ENCODE measurements at places on chromosomes 12 and 14. TPM values are rescaled to one million over a fixed set of nuclear protein-coding genes. Genes with fewer than 3 reads are reported as not detected.

DNA sequence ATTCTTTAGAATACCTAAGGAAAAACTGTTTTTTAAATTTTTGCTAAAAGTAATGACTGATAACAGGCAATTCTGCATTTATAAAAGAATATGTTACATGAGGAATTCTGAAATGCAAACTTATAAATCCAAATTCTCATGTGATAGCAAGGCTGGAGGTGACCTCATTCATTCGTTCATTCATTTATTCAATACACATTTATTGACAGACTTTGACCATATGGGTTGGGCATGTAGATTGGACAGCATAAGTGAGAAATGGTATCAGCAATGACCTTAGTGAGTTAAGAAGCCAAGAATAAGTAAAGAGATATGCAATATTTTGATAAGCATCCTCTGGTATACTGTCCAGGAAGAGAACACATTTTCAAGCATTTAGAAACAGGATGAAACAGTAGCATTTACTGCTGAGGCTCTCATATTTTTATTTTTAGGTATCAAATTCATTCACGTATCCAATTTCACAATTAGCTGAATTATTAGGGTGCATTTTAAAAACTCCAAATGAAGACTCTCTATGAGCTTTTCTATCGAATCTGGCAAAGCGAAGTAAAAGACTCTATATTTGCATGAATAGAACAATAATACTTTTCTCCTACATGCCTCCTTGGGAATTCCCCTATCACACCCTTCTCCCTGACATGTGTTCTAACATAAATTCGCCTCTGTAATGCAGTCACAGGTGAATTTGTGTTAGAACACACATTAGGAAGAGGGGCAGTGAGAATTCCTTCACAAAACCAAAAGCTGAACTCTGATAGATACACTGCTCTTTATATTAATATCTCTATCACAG, 49.9 kb downstream of the PEBP1 start:
- no peak for DNase-seq

- peak; percentile 36 for DNase-seq
Measured at GRCh38 chr14:77660754-77661153, 44.3 kb upstream of the SPTLC2 start.

DNA sequence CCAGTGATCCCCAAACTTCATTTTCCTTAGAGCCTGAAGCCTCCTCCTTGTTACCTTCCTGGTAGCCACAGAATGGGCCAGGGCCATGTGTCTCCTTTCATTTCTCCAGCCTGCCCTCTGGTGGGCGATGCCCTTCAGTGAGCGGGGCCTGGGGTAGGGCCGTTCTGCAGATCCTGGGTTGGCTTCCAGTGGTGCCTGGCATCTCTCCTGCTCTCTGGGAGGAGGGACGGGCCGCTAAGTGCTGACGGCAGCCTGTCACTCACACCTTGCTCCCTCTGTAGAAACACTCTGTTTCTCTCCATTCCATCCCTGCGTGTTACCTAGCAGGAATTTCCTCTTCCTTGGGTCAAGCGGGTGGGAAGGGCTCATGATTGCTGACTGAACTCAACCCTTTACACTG, 232.1 kb downstream of the CACNA1C start:
- no peak for DNase-seq

- no peak for DNase-seq
Measured at GRCh38 chr14:102140750-102141145, 1.1 kb downstream of the WDR20 start.

DNA sequence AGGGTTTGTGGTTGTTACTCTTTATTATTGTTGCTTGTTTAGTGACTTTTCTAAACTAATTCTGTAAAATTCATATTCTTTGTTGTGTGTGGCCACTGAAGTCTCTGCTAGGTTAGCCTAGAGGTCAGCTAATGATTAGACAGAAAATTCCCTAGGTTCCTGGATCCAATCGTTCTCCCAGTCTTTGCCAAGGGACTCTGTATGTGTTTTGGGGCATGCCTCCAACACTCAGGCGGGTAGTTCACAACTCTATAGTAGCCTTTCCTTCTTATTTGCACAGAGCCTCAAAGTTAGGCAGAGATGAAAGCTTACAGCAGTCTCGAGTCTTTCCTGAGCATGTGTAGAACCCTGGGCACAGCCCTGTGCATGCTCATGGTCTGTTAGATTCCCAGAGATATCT, 32.7 kb upstream of the RIN3 start:
- no peak for DNase-seq

DNA sequence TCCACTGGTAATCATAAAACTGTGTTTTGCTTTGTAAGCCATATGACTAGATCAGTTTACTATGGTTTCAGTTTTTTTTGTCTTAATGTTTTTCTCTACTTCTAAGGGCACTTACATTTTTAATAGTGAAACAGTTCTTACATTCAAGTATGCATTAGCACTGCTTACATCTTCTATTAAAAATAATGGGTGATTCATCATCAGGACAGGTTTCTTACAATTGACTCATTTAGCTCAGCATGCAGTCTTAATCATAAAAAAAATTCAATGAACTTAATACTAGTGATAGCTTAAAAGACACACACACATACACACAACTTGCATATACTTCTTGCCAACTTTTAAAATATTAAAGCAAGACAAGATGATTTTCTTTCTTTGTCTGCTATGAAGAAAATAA, 845.7 kb upstream of the USP15 start:
- no peak for DNase-seq

DNA sequence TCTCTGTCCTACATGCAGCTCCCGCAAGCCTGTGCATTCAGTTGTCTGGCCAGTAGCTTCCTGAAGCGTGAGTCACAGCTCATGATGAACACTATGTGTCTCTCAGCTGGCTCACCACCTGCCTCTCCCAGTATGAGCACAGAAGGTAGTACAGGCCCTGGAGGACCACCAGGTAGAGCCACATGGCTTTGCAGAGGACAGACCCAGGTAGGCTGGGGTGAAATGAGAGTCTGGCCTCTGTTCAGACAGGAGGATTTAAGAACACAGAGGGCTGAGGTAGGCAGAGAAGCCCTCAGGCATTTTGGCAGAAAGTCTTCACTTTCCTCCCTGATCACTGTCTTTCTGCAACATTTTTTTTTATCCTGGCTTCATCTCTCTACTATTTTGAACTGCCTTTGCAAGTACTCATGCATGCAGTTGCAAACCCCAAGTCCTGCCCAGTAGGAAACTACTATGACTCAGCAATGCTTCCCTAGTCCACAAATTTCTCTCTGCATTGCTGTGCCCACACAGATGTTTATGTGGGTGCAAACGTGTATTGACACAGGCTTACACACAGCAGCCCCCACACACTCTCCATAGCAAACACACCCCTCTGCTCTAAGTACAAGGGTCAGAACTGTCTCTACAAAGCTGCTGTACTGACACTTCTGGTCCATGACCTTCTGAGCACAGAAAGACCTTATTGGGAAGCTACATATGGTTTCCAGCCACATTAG, 7.2 kb upstream of the SDR9C7 start:
- no peak for DNase-seq

DNA sequence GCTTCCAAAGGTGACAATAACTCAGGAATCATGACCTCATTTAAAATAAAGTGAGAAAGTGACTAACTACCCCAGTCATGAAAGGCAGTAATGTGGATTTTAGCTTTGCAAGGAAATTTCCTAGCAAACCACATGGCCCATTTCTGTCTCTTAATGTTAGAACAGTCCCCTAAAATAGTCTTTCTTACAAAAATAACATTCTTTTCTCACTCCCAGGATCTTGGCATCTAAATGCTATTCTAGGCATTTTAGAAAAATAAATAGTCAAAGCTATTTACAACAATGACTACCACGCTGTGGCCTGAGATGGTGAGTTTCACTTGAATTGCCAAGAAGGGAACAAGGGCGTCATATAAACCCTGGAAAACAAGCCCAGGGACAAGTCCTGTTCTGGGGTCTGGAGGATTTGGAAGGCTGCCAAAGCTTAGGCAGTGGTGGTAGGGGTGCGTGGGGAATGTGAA, 101.2 kb upstream of the CCDC175 start:
- DNase-seq, result no peak

GRCh38 chr12:58764100-58764953, 156.0 kb downstream of the LRIG3 start:
- DNase-seq, result no peak

DNA sequence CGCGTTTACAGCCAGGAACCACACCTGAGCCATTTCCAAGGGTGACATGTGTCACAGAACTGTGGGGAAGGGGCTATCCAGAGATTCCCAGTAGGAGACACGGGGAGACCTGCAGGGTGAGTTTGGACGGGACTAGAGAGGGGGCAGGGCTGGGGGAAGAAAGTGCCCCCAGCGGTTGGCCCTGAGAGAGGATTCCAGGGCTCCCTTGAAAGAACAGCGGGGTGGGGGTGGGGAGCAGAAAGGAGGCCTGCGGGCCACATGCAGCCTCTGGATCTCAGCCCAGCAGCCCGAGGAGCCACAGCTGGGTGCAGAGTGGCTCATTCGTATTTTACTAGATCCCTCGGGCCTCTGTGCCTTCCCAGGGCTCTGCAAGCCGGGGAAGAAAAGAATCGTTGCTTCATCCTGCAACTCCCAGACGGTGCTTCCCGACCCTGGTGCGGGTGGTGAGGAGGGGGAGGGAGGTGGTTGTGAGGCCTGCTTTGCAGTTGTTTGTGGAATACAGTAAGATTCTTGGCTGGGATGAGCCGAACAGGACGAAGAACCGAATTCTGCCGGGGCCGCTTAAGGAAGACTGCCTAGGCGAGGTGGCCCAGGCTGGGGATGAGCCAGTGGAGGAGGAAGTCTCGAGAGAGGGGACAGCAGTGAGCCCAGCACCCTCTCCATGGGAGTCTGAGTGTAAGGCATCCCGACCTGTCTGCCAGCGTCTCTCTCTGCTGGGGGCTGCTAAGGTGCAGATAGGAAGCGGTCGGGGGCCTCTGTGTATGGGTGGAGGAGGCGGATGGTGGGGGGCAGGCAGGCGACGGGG, 36.1 kb upstream of the ANKRD9 start:
- DNase-seq, result no peak

DNA sequence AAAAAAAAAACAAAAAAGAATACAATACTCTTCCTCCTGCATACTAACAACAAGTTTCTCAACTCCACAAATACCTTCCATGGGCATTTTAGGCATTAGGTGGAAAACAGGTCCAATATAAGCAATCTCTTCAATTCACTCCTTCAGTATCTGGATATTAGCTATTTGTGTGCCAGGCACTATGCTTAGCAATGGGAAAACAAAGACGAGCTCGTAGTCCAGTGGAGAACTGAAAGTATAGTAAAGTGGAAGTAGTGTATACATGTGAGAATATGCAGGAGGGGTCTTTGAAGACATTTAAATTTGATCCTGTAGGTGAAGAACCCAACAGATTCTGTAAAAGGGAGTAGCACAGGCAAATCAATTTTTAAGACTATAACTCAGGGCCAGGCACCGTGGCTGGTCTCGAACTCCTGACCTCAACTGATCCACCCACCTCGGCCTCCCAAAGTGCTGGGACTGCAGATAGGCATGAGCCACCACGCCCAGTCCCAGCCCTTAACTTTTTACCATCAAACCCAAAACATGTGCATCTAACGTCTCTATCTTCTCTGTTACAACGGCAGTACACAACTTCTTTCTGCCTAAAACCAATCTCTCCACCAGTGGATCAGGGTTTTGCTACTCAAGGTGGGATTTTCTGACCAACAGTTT, 10.6 kb downstream of the HECTD1 start:
- DNase-seq, result no peak

- no peak for DNase-seq
Measured at GRCh38 chr14:23572836-23573235, 5.2 kb upstream of the AP1G2 start.

GRCh38 chr12:96401076-96401871, 1.0 kb upstream of the CDK17 start:
- DNase-seq, result peak; percentile 36

GRCh38 chr12:130524759-130525158, 187.1 kb downstream of the PIWIL1 start:
- DNase-seq, result no peak

- no peak for DNase-seq
Measured at GRCh38 chr12:72261885-72262284, 10.3 kb upstream of the TRHDE start.

GRCh38 chr12:68497702-68498101, 113.0 kb upstream of the RAP1B start:
- DNase-seq, result no peak

GRCh38 chr14:21406213-21406612, 22.4 kb upstream of the SUPT16H start:
- DNase-seq, result no peak

Gene RGS6
- 0.80 TPM for polyA plus RNA-seq

Gene TMTC1
- polyA plus RNA-seq, result 34.1 TPM

Gene OR4E2
- polyA plus RNA-seq, result not detected

Gene TEX22
- polyA plus RNA-seq, result 1.3 TPM

Gene GSG1
- 0.61 TPM for polyA plus RNA-seq

Gene CELA1
- not detected for polyA plus RNA-seq

Measured in right renal cortex interstitium (tissue), 3 donors.